Activated T-cell treated with anti-CD3 and anti-CD28 coated beads, Interleukin-2, amount 50 U/mL, for 72 hours (primary cell): ENCODE measurements at places on chromosomes 3 and 15.

GRCh38 chr3:57755741-57756527, at the start of gene SLMAP:
TSS of gene SLMAP (plus strand) at chr3:57756309. CDS start at chr3:57757652, 1,343 bp downstream.
- peak; percentile 98 for DNase-seq

- no peak for DNase-seq
These were observed 21.9 kb upstream of the C15orf39 start for GRCh38 chr15:75179746-75180140.

GRCh38 chr3:68666429-68667136, 265.8 kb downstream of the TAFA4 start:
- DNase-seq, result no peak

- DNase-seq, result no peak
These were observed 206.6 kb downstream of the FOXP1 start for GRCh38 chr3:71376911-71377310.

DNA sequence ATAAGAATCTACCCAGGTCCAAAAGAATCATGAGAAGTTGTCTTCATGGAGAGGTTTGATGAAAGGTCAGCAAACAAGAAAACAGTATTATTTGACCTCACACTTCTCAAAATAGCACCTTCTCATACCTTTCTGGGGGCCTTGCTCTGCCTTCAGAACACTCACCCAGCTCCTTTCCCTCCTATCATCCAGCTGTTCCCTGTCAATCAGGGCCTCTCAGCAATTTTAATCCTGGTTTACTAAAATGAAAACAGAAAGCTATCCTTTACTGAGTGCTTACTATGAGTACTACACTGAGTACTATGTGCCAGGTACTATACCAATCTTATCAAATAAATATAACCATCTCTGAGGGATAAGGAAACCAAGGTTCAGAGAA, 138.6 kb downstream of the GAP43 start:
- DNase-seq, result no peak

GRCh38 chr3:143123353-143123984, 3.9 kb downstream of the CHST2 start:
- no peak for DNase-seq

GRCh38 chr3:8567784-8568575, 66.4 kb downstream of the LMCD1 start:
- no peak for DNase-seq

DNA sequence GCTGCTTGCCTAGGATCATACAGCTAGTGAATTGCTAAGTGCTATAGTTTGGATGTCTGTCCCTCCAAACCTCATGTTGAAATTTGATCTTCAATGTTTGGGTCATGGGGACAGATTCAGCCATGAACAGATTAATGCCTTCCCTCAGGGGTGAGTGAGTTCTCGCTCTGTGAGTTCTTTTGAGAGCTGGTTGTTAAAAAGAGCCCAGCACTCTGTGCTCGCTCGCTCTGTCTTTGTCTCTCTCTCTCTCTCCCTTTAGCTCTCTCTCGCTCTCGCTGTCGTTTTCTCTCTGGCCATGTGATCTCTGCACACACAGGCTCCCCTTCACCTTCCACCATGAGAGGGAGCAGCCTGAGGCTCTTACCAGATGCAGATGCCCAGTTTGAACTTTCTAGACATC, 14.9 kb downstream of the TRH start:
- DNase-seq, result no peak

DNA sequence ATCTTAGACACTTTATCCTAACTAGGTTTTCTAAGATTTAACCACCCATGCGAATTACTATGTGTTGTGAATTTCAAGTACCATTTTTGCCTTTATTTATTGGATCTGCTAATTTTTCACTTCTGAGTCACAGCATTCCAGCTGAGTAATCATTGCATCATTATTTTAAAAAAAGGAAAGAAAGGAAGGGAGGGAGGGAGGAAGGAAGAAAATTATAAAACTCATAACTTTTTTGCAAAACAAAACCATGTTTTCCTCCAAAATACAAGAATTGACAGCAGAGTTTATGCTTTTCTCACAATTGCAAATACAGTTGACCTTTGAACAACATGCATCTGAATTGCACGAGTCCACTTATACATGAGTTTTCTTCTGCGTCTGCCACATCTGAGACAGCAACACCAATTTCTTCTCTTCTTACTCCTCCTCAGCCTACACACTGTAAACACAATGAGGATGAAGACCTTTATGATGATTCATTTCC, 651.4 kb upstream of the NECTIN3 start:
- DNase-seq, result no peak

DNA sequence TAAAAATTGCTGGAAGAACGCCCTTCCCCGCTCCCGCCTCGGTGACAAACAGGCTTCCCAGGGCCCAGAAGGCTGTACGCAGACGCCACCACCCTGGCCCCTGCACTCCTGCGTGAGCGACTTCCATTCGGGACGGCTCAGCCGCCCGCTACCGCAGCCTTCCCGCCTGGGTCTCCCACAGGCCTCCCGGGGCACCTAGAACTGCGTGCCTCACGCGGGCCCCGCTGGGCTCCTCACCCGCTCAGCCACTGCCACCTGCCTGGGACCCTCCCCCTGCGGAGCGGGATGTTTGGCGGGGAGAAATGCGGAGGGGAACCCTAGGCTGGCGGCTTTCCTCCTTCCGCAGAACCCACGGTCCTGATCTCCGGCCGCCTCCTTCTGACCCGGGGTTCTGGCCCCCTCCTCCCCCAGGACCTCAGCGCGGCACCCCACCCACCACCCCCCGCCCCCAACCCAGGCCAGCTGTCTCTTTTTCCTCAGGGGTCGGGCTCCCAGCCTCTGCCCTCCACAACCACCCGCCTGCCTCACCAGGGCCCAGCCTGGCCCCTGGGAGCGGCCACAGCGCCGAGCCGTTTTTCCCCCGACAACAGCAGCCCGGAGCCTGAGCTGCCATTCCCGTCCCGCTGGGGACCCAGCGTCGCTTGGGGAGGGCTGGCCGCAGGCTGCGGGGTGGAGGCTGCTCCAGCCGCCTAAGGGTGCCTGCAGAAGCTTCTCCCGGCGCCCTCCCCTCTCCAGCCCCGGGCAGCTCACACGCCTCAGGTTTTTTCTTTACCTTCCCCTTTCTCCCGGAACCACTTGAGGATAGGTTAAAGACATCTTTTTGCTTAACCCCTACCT, 27.6 kb upstream of the RAB7A start:
- DNase-seq, result peak; percentile 21

- no peak for DNase-seq
These were observed 4.8 kb upstream of the BCL6 start for GRCh38 chr3:187750006-187750512.

GRCh38 chr3:140850210-140850955, 91.3 kb upstream of the SLC25A36 start:
- no peak for DNase-seq

DNA sequence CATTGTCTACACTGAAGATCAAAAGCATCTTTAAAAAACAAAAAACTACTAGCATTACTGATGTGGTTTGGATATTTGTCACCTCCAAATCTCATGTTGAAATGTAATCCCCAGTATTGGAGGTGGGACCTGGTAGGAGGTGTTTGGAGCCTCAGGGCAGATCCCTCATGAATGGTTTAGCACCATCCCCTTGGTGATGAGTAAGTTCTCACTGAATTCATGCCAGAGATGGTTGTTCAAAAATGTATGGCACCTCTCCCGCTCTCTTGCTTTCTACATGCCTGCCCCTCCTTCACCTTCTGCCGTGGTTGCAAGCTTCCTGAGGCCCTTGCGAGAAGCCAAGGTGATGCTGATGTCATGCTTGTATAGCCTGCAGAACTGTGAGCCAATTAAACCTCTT, 136.6 kb upstream of the FHIT start:
- no peak for DNase-seq

GRCh38 chr15:55715355-55716076, 27.4 kb downstream of the PRTG start:
- no peak for DNase-seq

- DNase-seq, result no peak
These were observed 11.6 kb downstream of the PSMD6 start for GRCh38 chr3:64011685-64012084.

DNA sequence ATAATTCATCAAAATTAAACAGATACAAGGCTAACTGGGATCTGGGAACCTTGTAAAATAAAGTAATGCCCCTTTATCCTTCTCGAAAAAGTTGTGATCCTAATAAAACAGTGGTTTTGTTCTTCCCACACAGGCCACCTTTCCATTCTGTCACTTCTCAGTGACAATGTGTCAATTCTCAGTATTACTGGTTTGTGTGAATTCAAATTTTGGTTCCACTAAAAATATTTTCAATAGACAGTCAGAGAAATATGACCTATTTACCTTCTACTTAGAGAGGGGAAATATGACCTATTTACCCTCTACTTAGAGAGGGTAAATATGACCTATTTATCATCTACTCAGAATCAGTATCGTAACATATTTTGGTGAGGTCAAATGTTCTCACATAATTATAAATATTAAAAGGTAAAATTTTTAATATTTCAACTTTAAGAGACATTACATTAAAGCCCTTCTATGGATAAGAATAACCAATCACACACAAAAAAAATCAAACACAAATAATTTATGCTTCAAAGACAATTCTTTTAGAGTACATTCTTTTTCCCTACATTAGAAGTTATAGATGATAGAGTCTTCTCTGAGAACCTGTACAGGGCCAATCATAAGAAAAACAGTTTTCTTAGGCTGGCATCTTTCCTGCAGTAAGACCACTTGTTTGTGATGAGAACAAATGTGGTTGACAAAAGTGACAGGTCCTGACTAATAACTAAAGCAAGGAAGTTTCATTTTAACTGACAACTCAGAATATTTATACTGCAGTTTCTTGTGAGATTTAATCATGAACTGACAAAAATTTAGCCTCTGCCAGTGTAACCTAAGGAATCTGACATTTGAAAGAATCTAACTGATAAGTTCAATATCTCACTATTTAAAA, 323.3 kb downstream of the DIPK2A start:
- no peak for DNase-seq

DNA sequence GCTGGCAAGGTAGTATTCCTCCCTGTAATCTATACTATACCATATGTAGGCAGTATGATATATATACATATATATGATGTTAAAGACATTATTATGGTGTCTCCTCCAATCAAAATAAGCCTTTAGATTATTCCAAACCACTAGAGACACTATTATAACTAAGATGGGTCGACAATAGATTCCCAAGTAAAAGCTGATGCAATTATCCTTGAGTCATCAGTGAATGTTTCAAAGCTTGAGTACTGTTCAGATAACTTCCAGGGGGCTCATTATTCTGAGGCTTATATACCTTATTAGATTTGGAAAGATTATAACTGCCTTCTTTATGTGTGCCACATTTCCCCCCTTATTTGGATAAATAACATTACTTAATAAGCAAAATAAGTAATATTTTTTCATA, 11.9 kb upstream of the C3orf38 start:
- DNase-seq, result no peak

DNA sequence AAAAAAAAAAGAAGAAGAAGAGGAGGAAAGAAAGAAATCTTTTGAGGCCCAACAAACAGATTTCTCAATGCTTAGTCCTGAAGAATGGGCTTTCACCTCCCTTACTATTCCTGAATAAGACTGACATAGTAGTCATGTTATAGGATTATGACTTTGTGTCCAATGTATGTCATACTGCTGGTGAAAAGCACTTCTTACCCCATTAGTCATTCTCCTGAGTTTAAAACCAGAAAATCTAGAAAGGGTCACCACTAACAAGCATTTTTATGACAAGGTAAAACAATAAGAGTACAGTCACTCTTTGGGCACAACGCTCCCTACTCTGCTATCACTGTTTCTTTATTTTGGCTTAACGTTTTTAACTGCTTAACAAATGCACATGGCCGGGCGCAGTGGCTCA, 88.2 kb downstream of the IGSF11 start:
- DNase-seq, result no peak

DNA sequence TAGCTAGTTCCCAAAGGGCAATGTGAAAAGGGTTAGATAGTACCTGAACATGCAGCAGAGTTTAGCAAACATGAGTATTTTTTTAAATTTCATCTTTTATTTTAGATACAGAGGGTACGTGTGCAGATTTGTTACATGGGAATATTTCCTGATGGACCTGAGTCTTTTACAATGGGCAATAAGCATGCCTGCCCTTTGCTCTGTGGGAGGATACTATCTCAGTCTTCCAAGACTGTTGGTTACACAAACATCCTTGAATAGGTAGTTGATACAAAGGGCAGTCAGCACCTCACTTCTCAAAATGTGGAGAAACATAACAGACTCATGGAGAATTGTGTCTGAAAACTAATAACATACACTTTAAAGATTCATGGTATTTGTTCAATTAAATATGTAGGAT, 103.3 kb downstream of the GOLIM4 start:
- no peak for DNase-seq
